ENCODE measurements at places on chromosomes 1 and 21. TPM values are rescaled to one million over a fixed set of nuclear protein-coding genes. Genes with fewer than 3 reads are reported as not detected.
A peak's percentile ranks its signal among the peaks of the same experiment; 100 is the strongest.

GRCh38 chr1:16458831-16459230 is 18.3 kb downstream of the NECAP2 start:
- no peak for DNase-seq

DNAI4 gene
- total RNA-seq: 0.89 TPM

AMPD1 gene
- total RNA-seq: not detected

- no peak for DNase-seq
Observed at GRCh38 chr21:40173816-40174215, 306.6 kb downstream of the PCP4 start.

GRCh38 chr1:43573066-43573800 is 42.5 kb downstream of the PTPRF start:
- no peak for DNase-seq

DNA sequence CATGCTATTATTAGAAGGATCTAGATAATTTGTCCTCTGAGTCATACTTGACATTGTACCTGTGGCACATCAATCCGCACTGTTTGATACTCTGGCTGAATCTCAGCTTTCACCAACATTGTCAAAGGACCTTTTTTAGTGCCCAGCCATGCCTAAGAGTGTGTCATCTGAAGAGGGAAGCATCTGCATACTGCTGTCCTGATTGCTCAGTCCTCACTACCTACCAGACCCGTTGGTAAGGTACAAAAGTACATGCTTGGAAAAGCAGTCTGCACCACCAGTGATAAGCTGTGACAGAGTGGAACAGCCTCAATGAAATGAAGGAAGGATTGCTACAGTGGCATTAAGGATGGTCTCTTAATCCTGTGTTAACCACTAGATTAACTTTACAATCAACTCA is 17.1 kb downstream of the SYNC start:
- DNase-seq: no peak

DNA sequence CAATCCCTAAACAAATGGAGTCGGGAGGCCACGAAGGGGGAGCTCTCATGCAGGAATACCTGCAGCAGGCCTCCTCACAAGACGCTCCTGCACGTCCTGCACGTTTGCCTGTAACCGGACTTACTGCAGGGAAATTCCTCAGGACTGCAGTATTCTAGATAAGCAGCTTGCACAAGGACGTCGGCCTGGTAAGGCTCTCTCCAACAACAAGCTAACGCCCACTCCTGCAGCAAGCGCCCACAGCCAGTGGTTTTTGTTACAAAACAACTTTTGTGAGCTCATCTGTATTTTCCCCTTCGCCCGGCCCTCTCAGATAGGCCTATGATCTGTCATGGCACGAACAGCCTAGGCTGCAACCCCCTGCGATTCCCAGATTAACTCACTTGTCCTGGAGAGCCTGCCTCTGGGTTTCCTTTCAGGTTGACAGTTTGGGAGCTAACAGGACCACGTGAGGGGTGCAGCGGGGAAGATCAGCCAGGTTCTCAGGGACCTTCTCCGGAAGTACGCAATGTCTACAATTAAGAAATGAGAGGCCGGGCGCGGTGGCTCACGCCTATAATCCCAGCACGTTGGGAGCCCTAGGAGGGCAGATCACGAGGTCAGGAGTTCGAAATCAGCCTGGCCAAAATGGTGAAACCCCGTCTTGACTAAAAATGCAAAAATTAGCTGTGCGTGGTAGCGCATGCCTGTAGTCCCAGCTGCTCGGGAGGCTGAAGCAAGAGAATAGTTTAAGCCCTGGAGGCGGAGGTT is 921 bp upstream of the MIB2 start:
- DNase-seq: no peak

CD5L gene
- total RNA-seq: not detected

GRCh38 chr1:180892675-180893074 is 20.0 kb upstream of the KIAA1614 start:
- no peak for DNase-seq

- DNase-seq: no peak
Observed at GRCh38 chr1:171784784-171785183, 3.3 kb downstream of the METTL13 start.

GRCh38 chr21:37364722-37365121 is 1.9 kb upstream of the DYRK1A start:
- DNase-seq: no peak

DNA sequence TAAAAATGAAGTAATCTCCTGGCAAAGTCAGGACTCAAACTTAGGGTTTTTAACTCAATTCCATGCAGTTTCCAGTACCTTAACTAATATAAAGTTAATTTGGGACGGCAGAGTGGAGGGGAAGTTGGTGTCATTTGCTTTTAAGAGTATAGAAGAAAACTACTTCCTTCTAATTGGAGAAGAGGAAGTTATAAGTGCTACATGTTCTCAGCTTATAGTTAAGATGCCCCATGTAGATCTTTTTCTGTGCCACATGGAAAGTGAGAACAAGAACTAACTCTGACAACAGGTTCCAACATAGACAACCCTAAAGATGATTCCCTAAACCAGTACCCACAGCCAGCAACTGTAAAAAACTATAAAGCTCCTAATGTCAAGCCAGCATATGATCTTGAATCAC is 11.5 kb downstream of the RRAGC start:
- no peak for DNase-seq

DNA sequence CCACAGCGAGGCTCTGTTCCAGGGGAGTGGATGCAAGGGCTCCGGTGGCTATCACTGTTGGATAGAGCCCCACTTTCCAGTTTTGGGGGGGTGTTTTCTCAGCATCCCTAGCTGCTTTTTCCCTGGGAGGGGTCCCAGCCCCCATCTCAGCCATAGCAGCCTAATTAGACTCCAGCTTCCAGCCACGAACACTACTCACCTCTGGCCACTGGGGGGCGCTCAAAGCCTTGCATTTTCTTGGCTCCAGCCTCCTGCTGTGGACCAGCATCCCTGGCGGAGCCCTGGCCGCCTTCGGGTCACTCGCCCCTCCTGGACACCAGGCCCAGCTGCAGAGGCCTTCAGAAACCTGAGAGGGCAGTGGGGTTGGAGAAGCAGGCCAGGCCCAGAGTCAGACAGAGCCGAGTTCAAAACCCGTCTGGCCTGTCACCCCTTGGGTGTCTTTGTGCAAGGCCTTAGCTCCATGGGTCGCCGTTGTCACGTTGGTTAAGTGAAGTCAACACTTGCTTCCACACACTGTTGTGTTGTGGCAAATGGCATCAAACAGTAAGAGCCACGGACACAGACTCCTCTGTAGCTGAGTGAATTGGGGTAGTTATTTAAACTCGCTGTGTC is 93.5 kb upstream of the ACTL8 start:
- peak; percentile 32 for DNase-seq

- no peak for DNase-seq
Observed at GRCh38 chr1:1421147-1421906, at the start of gene ANKRD65. Gene ANKRD65, minus strand, starts transcription at chr1:1421276. Its CDS starts 271 bp downstream, at chr1:1421005.

All from H4 (cell line).